ENCODE measurements at places on chromosomes 11 and 22. TPM values are rescaled to one million over a fixed set of nuclear protein-coding genes. Genes with fewer than 3 reads are reported as not detected.

Gene KMT5B
- total RNA-seq = 120 TPM

Gene SLC17A6
- total RNA-seq = 13.5 TPM

Gene LINC01488
- total RNA-seq = 0.38 TPM

Gene PGA4
- 1.1 TPM for total RNA-seq

Gene SYT13
- total RNA-seq = 19.8 TPM

Gene CD6
- 0.49 TPM for total RNA-seq

Gene IL18
- total RNA-seq = 4.4 TPM
